ENCODE measurements at places on chromosomes 11 and 22.

DNA sequence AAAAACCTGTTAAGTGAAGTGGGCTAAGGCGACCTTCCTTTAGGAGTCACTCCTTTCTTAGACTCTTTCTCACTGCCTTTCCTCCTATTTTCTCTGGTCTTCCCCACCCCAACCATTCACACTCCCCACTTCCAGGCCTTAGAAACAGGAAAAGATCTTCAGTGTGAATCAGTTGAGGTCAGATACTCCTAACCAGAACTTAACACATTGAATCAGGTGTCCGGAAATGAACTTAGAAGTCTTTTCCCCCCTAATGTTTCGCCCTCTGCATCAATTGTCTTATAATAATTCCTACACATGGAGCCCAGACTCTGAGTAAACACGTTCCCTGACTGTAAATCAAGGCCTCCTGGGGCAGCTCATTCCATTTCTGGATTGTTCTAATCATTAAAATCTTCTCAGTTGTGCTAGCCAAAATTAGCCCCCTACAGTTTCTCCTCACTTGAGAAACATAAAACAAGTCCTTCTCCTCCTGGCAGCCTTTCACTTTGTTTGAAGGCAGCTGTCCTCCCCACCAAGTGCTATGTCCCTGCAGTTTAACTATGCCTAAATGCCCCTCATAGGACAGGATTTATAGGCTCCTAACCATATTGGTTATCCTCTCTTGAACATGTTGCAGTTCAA lies 32.7 kb upstream of the USP47 start:
- DNase-seq, result no peak

DNA sequence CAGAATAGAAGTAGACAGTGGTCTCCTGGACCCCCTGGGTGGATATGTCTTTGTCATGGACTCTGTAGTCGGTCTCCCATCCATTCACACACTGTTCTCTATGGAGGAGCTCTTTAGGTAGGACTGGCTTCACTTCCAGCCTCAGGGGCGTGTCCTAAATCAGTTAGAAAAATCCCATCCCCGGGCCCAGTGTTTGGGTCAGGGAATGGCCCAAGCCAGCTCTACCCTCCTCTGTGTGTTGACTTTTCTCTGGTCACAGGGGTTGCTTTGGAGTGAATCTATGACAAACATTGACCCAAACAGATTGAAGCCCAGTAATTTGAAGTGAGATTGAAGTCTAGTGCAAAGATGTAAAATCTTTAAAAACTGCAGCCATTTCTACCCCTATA lies 34.0 kb downstream of the WEE1 start:
- no peak for DNase-seq

DNA sequence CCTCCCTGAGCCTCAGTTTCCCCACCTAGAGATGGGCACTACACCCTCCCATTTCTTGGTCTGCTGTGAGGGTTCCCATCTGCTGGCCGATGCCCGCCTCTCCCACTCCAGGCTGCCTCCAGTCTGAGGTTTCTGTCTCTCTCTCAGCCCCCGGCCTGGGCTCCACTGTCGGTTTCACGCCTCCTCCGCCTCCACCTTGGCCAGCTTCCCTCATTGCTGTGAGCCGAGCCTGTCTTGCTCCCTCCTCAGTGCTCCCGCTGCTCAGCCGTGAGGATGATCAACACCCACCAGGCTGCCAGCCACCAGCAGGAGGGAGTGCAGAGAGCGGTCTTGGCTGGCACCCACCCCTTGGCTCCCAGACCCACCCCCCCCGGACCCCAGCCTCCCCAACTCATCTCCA lies 61.0 kb downstream of the CYTH4 start:
- DNase-seq, result no peak

GRCh38 chr11:119810478-119811232 lies 81.7 kb upstream of the NECTIN1 start:
- no peak for DNase-seq

GRCh38 chr11:133726542-133726941 lies 118.8 kb downstream of the SPATA19 start:
- no peak for DNase-seq

Measured in fibroblast of upper back skin (primary cell).